Stimulated activated CD8-positive, alpha-beta memory T cell treated with anti-CD3 and anti-CD28 coated beads, Interleukin-2, amount 100 ng/mL, for 1 hour (primary cell): ENCODE measurements at places on chromosomes 16 and 17.
A peak's percentile ranks its signal among the peaks of the same experiment; 100 is the strongest.

DNA sequence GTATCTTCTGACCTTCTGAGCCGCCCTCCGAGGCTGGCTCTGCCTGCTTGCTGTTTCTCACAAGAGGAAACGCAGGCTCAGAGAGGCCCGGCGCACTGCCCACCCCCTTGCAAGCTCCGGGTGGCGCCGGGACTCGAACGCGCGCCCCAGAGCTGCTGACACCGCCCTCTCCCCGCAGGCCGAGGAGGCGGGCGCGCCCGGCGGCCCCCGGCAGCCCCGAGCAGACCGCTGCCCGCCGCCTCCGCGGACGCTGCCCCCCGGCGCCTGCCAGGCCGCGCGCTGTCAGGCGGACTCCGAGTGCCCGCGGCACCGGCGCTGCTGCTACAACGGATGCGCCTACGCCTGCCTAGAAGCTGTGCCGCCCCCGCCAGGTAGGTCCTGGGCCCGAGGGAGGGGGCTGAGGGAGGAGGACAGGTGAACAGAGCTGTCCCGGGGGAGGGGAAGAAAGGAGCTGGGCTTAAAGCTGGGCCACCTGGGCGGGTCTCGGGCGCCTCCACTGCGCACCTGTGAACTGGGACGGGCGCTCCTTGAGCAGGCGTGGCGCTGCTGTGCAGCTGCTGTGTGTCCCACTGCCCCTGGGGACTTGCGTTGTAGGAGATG, 18.2 kb downstream of the WFDC1 start:
- DNase-seq, result no peak

- DNase-seq, result no peak
Observed at GRCh38 chr17:76986365-76986764, 118.2 kb downstream of the MGAT5B start.

GRCh38 chr16:4675864-4676786, 17.2 kb upstream of the NUDT16L1 start:
- DNase-seq, result peak; percentile 27

- no peak for DNase-seq
Observed at GRCh38 chr16:22252317-22252716, 44.9 kb upstream of the POLR3E start.

DNA sequence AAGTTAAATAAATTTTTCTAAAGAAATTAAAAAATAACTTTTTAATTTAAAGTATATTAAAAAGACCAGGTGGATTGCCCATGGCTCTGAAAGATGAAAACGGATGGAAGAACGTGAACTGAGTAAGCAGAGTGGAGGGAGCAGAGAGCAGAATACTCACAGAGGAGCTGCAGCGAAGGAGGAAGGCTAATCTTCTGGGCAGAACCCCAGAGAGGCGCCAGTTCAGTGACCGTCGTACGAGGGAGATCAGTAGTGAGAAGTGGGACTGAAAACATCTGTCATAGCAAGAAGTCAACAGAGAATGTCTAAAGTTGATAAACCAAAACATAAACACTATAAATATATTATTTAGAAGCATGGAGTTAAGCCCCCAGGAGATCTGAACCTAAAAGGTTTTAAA, 34.9 kb downstream of the UBE2G1 start:
- DNase-seq, result no peak

DNA sequence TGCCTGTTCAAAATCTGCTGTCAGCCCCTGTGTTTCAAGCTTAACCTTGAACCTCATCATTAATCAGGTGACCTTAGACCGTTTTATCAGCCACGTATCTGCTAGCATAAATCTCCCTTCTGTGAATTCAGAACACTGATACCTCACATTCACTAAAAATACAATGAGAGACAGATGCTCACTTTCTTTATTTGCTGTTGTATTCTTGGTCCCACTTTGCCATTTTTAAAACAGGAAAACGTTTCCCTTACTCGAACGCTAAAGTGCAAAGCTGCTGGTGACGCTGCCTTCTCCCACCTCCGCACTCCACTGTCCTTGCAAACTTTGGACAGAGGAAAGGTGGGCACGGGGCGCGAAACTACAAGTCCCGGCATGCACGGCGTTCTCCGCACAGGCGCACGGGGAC, 220 bp upstream of the ARHGAP44 start:
- DNase-seq, result no peak

GRCh38 chr16:69150146-69150865, 17.9 kb downstream of the UTP4 start:
- no peak for DNase-seq

DNA sequence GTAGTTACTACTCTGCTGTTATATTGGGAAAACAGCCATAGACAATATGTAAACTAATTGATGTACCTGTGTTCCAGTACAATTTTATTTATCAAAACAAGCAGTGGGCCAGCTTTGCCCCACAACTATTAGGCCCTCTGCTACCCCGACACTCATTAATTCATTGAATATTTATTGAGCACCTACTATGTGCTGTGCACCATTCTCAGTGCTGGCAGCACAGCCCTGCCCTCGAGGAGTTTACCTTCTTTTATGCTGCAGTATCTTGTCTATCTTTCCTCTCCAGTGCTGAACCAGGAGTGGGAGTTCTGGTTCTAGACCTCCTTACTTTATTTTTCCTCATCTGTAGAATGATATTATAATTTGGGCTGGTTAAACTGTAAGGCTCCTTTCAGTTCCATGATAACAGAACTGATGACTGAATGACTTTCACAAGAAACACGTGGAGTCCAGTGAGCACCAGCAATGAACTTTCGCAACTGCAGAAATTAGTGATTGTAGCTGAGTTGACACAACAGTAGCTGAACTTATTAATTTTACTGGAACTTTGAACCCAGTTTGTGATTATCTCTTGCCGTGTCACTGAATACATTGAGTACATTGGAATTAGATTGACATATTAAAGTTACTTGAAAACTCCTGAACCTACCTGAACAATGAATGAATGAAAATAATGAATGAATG, 2.4 kb downstream of the GOSR2 start:
- no peak for DNase-seq

DNA sequence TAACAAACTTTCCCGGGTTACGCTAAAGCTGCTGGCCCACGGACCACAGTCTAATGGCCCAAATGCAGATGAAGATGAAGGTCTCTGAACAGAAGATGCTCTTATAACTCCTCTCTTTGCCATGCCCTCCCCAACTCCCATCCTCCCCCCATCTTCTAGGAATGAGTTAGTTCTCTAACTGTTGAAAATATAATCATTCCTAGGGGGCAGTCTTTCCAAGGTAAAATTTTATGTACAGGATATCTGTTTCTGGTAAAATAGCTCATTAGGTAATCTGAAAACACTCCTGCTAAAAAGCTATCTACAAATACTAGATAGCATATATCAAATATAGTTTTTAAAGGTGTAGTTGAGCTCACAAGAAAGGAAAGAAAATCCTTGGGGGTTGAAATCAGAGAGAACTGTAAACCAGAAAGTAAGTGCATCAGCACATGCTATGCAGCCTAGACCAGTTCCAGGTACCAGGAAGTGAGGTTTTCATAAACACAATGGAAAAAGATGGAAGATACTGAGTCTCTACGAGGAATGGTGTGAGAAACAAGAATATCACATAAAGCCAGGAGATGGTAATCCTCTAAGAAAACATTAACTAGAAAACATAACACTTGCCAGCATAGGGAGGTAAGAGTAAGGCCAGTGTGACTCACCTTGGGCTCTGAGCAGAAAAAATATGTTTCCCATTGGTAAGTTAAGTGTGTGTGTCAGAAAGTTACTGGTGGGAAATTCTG, 38.1 kb downstream of the CMC2 start:
- no peak for DNase-seq

DNA sequence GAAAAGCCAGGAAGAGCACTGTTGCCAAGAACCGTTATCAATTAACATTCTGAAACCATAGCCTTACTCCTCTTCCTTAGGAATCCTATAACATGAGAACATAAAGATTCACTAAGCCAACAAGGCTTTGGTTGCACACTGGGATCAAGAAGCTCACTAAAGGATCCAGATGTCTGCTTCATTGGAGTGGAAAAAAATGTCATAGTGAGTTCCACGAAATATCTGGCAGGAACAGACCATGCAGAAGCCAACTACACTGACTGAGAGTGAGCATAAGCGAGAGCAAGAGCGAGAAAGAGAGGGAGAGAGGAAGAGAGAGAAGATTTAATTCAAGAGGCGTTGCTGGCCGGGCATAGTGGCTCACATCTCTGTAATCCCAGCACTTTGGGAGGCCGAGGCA, 13.4 kb upstream of the MEIOC start:
- no peak for DNase-seq

GRCh38 chr17:79914813-79915740, 75.8 kb upstream of the CBX4 start:
- DNase-seq, result no peak

- DNase-seq, result no peak
Observed at GRCh38 chr16:76639685-76640289, 362.6 kb downstream of the CNTNAP4 start.

- DNase-seq, result no peak
Observed at GRCh38 chr17:48391444-48391843, 38.6 kb downstream of the SKAP1 start.

DNA sequence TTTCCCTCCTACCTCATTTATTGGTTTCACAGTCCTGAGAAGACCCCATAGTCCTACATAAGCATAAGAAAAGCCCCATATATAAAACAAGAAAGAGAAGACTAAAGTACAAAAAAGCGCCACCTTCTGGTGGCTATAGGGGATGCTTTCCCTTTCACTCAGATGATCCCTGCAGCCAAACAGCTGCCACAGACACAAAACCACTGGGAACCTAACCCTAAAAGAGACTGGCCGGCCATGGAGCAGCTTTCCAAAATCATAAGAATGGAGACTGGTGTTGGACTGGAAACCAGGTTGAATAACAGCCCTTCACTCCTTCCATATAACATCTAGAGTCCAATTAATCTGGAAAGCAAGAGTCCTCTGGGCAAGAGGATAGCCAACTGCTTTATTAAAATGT, 11.4 kb downstream of the DYNC1LI2 start:
- DNase-seq, result no peak

GRCh38 chr16:10883004-10883403, 6.0 kb downstream of the CIITA start:
- DNase-seq, result no peak

DNA sequence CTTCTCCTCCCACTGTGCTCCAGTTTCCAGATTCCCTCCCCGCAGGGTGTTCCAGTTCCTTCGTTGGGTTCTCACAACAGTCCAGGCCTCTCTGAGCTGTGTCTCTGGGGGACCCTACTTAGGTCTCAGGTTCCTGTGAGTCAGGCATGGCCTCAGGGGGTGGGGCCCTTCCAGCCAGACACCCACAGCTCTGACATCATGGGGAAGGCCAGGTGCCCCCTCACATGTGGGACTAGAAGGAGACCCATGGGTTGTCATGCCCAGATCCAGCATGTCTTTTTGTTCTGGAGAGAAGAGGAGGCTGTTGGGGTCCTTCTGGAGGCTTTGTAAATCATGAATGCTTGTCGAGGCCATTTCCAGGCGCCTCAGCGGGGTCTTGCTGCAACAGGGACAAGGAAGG, 32.0 kb upstream of the NDRG4 start:
- no peak for DNase-seq
